Astrocyte (in vitro differentiated cells and primary cell): ENCODE measurements at places on chromosomes 6 and 20.

- DNase-seq = no peak
Observed at GRCh38 chr6:31307669-31308049, 35.8 kb upstream of the HLA-C start.

DNA sequence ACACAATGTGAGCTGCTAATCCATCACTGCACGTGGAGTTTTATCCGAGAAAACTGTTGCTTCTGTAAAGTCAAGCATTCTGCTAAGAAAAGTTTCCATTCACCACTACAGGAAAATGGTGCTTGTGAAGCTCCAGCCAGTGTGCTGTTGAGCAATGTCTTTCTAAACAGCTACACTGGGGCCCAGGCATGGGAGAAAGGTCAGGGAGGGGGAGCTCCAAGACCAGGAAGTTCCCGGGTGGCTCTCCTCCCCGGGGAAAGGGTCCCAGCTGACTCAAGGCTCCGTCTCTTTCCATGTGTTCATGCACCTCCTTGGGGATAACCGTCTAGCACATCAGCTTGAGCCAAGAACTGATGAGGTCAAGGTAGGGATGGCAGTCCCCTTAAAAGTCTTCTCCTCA lies 20.5 kb downstream of the RPP40 start:
- no peak for DNase-seq

DNA sequence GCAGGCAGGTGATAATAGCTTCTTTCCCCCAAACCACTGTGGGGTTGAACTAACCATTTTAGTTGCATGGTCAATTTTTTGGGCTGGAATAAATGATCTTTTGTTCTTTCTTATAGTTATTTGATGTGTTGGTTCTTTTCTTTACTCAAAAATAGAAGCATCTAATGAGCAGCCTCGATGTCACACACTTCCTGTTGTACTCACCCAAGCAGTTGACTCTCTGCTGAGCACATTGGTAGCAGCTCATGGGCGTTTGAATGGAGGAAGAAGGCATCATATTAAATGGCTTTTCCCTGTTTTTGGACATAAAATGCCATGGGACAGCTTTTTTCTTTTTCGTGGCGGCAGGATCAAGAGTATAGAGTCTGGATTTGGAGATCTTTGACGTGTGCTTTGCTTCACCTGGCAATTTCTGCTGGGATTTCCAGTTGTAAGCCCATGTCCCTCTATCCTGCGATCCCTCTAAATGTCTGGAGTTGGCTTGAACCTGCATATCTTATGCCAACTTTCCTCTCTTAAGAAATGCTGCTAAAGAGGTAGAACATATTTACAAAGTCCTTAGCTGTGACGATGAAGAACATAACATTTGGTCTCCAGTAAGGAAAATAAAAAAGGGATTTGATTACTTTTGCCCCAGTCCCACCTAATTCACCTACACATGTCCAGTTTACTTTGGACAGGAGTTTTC lies 268.3 kb downstream of the PRL start:
- DNase-seq = no peak

- DNase-seq = no peak
Observed at GRCh38 chr20:15710636-15711035, 862.6 kb downstream of the KIF16B start.

- no peak for DNase-seq
Observed at GRCh38 chr6:34259529-34260069, 10.8 kb upstream of the SMIM29 start.

GRCh38 chr6:97288188-97288587 lies 5.2 kb upstream of the MMS22L start:
- no peak for DNase-seq

DNA sequence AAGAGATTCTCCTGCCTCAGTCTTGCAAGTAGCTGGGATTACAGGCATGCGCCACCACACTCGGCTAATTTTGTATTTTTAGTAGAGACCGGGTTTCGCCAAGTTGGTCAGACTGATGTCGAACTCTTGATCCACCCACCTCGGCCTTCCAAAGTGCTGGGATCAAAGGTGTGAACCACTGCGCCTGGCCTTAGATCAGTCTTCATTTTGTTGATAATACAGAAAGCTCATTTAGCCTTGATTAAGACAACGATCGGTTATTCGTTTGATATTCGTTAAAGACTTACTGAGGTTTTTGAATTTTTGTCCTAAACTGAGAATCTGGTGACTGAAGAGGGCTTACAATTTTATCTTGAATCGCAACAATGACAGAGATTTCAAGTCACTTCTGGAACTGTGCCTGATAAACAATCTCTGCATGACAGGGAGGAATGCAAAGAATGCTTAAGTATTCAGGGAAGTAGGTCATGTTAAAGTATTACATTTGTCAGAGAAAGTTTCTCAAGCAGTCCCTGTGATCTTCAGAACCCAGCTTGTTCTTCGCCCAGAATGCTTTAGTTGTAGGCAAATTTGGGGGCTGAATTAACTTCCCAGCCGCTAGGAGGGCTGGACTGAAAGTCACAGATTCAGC lies 14.8 kb downstream of the AKAP12 start:
- DNase-seq = peak; percentile 74

GRCh38 chr6:71473926-71474325 lies 185.3 kb downstream of the OGFRL1 start:
- peak; percentile 97 for DNase-seq

DNA sequence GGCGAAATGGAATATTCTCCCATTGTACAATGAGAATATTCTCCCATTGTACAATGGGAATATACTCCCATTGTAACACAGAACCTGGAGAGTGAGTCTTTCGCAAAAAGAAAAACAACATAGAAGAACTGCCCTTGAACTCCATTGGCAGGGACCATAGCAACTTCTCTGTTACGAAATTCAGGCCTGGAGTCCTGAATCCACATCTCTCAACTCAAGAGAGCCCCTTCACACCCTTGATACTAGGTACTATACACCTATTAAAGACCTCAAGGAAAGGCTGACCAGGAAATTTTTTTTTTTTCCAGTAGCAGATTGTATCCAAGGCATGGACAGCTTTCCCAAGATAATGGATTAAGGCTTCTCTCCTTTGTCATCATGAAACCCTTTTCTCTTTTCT lies 1687.0 kb downstream of the GRIK2 start:
- no peak for DNase-seq

GRCh38 chr6:148446681-148447080 lies 104.0 kb downstream of the SASH1 start:
- DNase-seq = no peak

DNA sequence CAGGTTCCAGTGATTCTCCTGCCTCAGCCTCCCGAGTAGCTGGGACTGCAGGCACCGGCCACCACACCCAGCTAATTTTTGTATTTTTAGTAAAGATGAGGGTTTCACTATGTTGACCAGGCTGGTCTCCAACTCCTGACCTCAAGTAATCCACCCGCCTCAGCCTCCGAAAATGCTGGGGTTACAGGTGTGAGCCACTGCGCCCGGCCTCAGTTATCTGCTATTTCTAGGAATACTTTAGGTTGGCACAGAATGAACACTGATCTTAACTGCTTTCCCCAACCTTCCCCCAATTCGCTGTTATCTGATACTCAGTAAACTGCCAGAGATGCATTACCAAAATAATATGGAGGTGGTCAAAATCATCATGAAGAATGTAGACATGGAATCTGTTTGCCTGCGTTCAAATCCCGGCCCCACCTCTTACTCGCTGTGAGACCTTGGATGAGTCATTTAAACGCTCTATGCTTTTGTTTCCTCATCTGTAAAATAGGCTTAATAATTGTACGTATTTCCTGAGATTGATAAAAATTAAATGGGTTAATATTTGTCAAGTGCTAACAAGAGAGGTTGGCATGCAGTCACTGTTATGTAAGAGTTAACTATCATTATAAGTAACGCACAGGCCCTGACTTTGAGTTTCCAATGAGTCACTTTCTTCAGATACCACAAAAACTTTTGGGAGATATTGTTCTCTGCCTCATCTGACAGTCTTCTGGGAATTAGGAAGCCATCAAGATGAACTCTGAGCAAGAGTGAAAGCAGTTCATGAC lies 44.5 kb upstream of the NCOA3 start:
- DNase-seq = peak; percentile 86

- peak; percentile 41 for DNase-seq
Observed at GRCh38 chr6:169141671-169142537, 111.7 kb downstream of the THBS2 start.

DNA sequence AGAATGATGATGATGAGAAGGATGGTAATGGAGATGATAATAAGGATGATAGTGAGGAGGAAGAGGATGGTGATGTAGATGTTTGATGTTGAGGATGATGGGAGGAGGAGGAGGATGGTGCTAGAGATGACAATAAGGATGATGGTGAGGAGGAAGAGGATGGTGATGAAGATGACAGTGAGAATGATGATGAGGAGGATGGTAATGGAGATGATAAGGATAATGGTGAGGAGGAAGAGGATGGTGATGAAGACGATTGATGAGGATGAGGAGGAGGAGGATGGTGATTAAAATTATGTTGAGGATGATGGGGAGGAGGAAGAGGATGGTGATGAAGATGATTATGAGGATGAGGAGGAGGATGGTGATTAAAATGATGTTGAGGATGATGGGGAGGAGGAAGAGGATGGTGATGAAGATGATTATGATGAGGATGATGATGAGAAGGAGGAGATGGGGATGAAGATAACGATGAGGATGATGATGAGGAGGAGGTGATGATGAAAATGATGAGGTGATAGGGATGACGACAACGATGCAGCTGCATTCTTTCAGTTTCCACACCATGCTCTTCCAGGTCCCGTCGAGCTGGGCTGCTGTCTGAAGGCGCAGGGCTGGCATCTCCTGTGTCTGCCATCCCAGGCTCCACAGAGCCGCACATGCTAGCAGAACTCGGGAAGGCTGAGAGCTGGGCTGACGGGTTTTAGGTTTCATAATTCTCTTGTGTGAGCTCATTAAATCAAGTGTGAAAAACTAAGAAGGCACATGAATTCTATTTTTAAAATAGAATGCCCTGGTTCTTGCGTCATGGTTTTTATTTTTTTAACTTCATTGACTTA lies 274.9 kb downstream of the SMOC2 start:
- no peak for DNase-seq

GRCh38 chr6:20817806-20818320 lies 283.6 kb downstream of the CDKAL1 start:
- DNase-seq = no peak

DNA sequence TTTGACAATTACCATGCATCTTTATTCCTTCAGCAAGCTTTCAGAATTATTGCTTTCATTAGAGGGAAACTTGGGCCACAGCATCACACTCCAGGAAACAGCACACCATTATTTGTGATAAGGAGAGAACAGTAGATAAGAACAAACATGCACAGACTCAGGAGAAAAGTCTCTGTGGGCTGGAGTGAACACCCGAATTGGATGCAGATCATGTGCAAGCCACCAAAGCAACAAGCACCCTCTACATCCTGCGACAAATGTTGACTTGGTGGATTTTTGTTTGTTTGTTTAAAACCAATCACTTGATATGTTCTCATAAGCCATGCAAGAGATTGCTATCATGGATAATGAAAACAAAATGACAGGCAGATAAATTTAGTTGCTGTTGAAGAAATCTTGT lies 67.7 kb upstream of the ZFP64 start:
- no peak for DNase-seq

- no peak for DNase-seq
Observed at GRCh38 chr6:45457141-45457540, 79.4 kb upstream of the SUPT3H start.

GRCh38 chr6:19478992-19479391 lies 358.2 kb upstream of the ID4 start:
- peak; percentile 73 for DNase-seq
